NCI-H1694 treated with DMSO at 0.1 percent for 48 hours (cell line): ENCODE measurements at places on chromosomes 7 and 10.

DNA sequence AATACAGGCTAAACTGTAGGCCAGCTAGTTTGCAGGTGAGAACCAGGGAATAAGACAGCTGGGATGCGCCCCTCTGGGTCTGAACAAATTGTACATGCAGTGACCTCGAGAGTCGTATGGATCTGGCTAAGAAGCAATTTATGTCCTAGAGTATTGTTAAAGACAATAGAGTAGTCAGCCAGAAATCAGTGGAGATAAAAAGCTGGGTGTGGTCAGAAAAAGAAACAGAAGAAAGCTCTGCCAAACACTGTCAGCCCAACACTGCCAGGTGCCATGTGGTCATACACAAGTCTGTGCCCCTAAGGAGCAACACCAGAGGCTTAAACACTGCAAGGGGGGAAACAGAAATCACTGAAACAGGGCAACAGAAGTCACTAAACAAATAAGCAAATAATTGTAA lies 62.2 kb downstream of the CNOT4 start:
- DNase-seq, result no peak

DNA sequence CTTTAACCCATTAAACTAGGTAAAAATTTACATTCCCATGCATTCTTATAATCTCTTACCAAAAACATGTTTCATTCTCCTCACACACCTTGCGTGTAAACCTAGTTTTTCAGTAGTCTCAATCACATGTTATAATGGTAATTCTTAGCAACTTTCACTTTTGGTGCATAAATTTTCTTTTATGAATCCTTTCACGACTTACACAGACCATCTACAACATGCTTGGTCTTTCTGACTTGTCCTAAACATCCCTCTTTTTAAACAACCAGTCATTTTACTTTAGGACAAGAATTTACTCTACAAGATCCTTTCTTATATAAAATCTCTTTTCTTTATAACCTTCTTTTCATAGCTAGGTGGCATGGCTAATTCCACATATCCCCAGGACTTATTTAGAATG lies 25.8 kb downstream of the FBXL13 start:
- DNase-seq, result no peak

DNA sequence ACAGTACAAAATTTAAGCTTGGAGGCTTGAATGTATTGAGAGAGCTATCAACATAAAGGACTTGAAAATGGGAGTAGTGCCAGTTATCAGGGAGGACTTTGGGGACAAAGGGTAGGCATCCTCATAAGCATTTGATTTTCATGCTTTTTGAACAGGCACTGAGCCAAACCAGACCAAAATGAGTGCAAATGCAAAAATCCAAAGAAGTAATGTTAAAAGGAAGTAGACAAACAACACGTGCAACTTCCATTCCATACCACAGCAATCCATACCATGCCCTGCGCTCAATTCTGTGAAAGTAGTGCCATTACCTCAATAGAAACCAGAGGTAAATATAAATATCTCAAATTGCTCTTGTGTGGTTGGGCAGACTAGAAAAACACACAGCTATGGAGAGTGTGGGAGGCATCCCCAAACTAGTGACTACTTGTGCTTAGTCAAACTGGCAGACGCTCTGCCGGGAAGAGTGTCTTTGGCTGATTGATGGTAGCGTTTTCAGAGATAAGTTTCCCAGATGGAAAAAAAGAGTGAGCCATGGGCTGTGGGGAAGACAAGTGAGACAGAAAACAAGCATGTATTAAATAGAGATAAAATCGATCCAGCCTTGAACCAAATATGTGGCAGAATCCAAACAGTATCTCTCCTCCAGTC lies 161.5 kb downstream of the CREB5 start:
- DNase-seq, result peak; percentile 29

GRCh38 chr10:97065128-97065527 lies 120.6 kb downstream of the SLIT1 start:
- no peak for DNase-seq

- DNase-seq, result no peak
These were observed 539 bp upstream of the FAM241B start for GRCh38 chr10:69629519-69629896.

- no peak for DNase-seq
These were observed 947.1 kb upstream of the MBL2 start for GRCh38 chr10:53719658-53720057.

- DNase-seq, result no peak
These were observed 69.3 kb downstream of the MTERF1 start for GRCh38 chr7:91811236-91811635.
